ENCODE measurements at places on chromosomes 13 and 19. TPM values are rescaled to one million over a fixed set of nuclear protein-coding genes. Genes with fewer than 3 reads are reported as not detected.

RDH8 gene
- not detected for total RNA-seq

DENND1C gene
- total RNA-seq: not detected

CATSPERD gene
- total RNA-seq: not detected

ZNF571 gene
- 2.3 TPM for total RNA-seq

SCAMP4 gene
- 57.1 TPM for total RNA-seq

PPM1N gene
- total RNA-seq: 3.3 TPM

AKAP11 gene
- total RNA-seq: 33.9 TPM

MEIOSIN gene
- not detected for total RNA-seq

FBXO27 gene
- total RNA-seq: 0.58 TPM

NEK3 gene
- 22.1 TPM for total RNA-seq

IL11 gene
- total RNA-seq: 2.6 TPM

NCAN gene
- total RNA-seq: under 0.01 TPM

CHAF1A gene
- 7.9 TPM for total RNA-seq

ZFR2 gene
- not detected for total RNA-seq

KLK14 gene
- 0.17 TPM for total RNA-seq

RUBCNL gene
- total RNA-seq: 17.0 TPM

ZNF439 gene
- 6.9 TPM for total RNA-seq

SERPINE3 gene
- not detected for total RNA-seq

TEX29 gene
- total RNA-seq: not detected

C1QTNF9 gene
- not detected for total RNA-seq

IGFL4 gene
- not detected for total RNA-seq

MAP4K1 gene
- total RNA-seq: 0.58 TPM

GZMM gene
- not detected for total RNA-seq

NCR1 gene
- total RNA-seq: not detected

ZNF563 gene
- 4.1 TPM for total RNA-seq

SLC6A16 gene
- 0.66 TPM for total RNA-seq

ZNF724 gene
- 6.7 TPM for total RNA-seq

TSKS gene
- total RNA-seq: 0.44 TPM

SIN3B gene
- 32.3 TPM for total RNA-seq

C13orf46 gene
- total RNA-seq: 0.50 TPM
